ENCODE measurements at places on chromosomes 5 and 9. TPM values are rescaled to one million over a fixed set of nuclear protein-coding genes. Genes with fewer than 3 reads are reported as not detected.

ODF2 gene
- total RNA-seq, result 28.3 TPM

SMIM33 gene
- total RNA-seq, result not detected

DNA sequence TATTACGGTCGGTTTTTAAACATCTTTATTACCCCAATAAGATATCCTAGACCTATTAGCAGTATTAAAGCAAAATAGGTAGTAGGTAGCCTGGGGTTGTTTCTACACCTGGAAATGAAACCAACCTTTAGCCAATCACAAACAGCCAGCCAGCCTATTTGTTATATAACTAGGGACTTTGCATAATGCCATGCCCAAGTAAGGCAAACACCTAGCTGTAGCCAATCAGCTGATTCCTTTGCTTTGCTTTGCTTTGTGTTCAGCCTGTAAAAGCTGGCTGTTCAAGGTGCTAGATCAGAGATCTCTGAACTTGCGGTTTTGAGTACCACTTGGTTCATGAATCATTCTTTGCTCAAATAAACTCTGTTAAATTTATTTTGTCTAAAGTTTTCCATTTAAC lies 46.5 kb upstream of the SETD9 start:
- peaks cover 57% of the 10 kb centered on the region for H3K36me3 ChIP-seq
- peaks cover 9% of the 10 kb centered on the region for H3K4me1 ChIP-seq
- DNase-seq, result no peak
- H3K27me3 ChIP-seq, result no peaks in the 10 kb centered on the region
- H3K4me3 ChIP-seq, result no peak overlapping the region
- H3K27ac ChIP-seq, result no peak overlapping the region

GRCh38 chr5:138408023-138408422 lies 30.8 kb upstream of the REEP2 start:
- no peak overlapping the region for H3K27ac ChIP-seq
- H3K36me3 ChIP-seq, result peaks cover 4% of the 10 kb centered on the region
- H3K4me3 ChIP-seq, result no peak overlapping the region
- H3K27me3 ChIP-seq, result no peaks in the 10 kb centered on the region
- no peak for DNase-seq
- H3K4me1 ChIP-seq, result no peaks in the 10 kb centered on the region

DNA sequence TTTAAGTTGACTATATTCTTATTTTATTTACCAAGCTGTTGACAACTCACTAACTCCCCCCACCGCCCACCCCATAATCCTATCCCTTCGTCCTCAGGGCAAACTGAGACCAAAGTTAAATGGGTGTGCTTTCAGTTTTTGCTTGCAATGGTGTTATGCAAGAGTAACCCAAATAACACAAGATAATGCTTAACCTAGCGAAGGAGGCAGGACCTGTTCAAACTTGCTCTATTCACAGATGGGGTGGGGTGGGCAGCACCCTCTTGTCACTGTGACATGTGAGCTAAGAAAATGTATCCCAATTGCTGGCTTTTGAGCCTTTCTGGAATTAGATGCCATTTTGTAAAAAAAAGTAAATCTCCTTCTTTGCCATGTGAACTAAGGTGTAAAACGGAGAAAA lies 40.4 kb downstream of the GLIS3 start:
- no peak overlapping the region for H3K27ac ChIP-seq
- DNase-seq, result no peak
- H3K27me3 ChIP-seq, result no peaks in the 10 kb centered on the region
- H3K36me3 ChIP-seq, result no peaks in the 10 kb centered on the region

- H3K36me3 ChIP-seq, result peaks cover 1% of the 10 kb centered on the region
- no peak for DNase-seq
- no peaks in the 10 kb centered on the region for H3K4me1 ChIP-seq
- no peak overlapping the region for H3K27ac ChIP-seq
Observed at GRCh38 chr5:134545070-134545868, 19.8 kb downstream of the JADE2 start.

DNA sequence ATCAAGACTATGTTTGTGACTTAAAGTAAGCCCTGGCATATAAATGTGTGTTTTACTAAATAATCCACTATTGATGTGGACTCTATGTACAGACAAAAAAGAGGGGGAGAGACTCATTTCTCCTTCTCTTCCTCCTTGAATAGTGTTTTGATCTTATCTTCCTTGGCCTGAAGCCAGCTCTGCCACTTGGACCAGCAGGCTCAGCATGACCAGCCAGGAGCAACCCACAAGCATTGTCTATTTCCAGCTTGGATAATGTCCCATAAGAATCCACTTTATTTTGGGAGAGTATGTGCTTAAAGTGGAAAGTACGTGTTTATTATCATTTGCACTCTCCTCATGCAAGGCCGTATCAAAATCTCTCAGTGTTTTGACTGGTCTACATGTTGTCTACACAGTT lies 23.8 kb upstream of the SLC46A2 start:
- DNase-seq, result no peak
- no peak overlapping the region for H3K27ac ChIP-seq
- H3K36me3 ChIP-seq, result no peaks in the 10 kb centered on the region
- no peaks in the 10 kb centered on the region for H3K27me3 ChIP-seq

DNA sequence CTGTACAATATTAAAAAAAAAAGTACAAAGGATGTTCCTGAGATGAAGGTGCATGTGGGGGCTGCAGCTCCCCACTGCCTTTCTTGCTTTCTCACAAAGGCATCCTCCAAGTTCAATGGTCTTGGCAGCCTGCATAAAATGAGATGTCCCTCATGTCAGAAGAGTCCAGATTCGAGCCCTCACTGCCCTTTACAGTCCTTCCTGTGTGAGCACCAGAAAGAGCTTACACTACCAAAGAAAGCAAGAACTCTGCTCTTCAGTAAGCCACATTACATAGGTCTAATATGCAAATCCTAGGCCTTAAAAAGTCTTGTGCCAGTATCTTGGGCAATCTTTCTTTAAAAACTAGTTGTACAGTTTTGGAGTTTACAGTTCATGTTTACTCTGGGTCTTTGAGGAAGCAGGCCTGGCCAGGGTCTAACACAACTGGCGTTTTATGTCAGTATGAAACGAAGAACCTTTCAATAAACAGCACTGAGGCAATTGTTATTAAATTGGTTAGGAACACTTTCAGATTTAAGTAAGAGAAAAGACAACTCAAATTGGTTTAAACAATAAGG lies 36.0 kb downstream of the CSF2 start:
- peaks cover 7% of the 10 kb centered on the region for H3K4me1 ChIP-seq
- DNase-seq, result no peak
- H3K27me3 ChIP-seq, result no peaks in the 10 kb centered on the region
- H3K27ac ChIP-seq, result no peak overlapping the region

DNA sequence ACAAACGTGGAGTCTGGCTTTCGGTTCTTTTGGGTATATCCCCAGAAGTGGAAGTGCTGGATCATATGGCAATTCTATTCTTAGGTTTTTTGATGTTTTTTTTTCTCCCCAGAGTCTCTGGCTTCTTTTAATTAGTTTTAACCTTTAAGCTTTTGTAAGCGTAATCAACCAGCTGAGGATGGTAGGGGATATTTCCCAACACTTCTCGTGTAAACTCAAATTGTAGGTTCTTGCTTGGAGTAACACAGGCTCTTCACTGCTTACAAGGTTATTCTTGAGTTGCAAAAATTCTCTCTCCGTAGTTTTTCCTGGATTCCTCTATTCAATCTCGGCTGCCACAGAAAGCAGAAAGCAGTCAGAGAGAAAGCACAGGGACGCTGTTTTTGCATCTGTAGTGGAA lies 11.9 kb downstream of the LAMC3 start:
- DNase-seq, result no peak
- peaks cover 3% of the 10 kb centered on the region for H3K27me3 ChIP-seq
- H3K36me3 ChIP-seq, result no peaks in the 10 kb centered on the region
- no peak overlapping the region for H3K27ac ChIP-seq
- H3K4me1 ChIP-seq, result no peaks in the 10 kb centered on the region

GRCh38 chr5:115179030-115179393 lies 9.3 kb upstream of the TRIM36 start:
- no peak for DNase-seq
- peaks cover 5% of the 10 kb centered on the region for H3K4me1 ChIP-seq
- H3K27ac ChIP-seq, result no peak overlapping the region

DNA sequence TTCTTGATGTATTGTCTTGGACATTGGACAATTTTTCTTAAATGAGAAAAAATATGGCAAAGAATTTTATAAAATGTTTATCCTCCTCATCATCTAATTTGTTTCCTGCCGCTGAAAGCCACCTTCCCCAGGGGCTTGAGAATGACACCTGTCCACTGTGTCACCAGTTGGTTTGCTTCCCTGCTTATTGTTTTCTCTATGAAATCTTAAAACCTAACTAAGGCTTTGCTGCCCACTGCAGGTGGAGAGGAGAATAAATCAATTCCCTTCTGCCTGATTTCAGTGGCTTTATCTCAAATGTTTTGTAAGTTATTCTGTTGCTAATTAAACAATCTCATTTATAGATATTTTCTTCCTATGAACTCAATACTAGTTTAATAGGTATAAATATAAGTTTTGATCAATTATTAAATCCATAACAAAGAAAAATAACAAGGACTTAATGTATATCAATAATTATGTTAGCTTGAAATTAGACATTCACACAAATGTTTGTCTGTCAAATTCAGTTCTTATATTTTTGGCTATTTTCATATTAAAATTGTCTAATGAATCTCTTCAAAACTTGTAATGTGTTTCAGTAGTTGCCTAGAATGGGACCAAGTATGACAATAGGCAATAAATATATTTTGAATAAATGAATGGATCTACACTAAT lies 822.5 kb downstream of the PTPRD start:
- no peaks in the 10 kb centered on the region for H3K36me3 ChIP-seq
- H3K4me3 ChIP-seq, result no peak overlapping the region
- no peak overlapping the region for H3K27ac ChIP-seq
- H3K27me3 ChIP-seq, result no peaks in the 10 kb centered on the region

DNA sequence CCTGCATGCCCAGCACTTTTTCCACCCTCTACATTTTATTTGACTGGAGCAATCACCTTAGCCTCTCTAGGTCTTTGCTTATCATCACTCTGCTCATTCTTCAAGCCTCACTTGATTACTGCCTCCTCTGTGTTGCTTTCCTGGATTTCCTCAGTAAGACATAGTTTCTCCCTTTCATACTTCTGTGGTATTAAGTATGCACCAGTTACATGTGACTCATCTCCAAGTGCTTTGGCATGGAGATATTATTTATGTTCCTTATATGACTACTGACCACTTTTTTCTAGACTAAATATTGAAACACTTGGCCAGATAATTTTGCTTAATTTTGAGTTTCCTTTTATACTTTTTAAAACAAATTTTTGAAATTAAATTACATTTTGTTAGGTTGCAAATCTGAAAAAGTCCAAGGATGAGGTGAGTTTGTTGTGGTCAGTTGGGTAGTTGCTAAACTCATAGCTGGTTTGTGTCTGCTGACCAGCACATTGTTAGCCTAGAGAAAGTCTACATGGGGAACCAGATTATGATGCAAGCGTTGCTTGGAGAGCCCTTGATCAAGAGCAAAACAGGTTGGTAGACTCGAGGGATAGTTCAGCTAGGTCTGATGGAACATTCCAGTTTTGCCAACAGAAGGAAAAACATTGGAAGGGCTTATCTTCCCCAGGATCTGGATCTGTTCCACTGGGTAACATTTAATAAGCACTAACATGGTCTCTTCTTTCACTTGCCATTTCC lies 140.2 kb downstream of the TMC1 start:
- no peaks in the 10 kb centered on the region for H3K4me1 ChIP-seq
- H3K27ac ChIP-seq, result no peak overlapping the region
- no peak for DNase-seq
- H3K36me3 ChIP-seq, result no peaks in the 10 kb centered on the region

DNA sequence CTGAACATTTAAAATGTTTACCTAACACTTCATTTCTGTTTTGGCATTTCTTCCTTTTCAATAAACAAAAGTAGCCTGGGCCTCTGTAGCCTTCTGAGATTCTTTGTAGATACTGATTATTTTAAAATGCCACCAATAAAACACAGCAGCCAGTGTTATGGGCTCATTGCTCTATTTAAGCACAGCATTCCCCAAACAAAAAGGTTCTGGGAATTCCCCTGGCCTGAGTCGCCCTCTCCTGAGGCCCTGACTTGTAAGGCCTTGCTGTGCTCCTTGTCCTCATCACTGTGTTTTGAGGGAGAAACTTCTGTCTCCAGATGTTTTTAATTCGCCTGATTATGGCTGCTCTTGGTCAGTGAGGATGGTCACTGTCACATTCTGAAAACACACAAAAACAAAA lies 33.0 kb upstream of the CTXN3 start:
- no peaks in the 10 kb centered on the region for H3K27me3 ChIP-seq
- DNase-seq, result no peak
- H3K27ac ChIP-seq, result no peak overlapping the region
- no peaks in the 10 kb centered on the region for H3K36me3 ChIP-seq
- H3K4me3 ChIP-seq, result no peak overlapping the region

DNA sequence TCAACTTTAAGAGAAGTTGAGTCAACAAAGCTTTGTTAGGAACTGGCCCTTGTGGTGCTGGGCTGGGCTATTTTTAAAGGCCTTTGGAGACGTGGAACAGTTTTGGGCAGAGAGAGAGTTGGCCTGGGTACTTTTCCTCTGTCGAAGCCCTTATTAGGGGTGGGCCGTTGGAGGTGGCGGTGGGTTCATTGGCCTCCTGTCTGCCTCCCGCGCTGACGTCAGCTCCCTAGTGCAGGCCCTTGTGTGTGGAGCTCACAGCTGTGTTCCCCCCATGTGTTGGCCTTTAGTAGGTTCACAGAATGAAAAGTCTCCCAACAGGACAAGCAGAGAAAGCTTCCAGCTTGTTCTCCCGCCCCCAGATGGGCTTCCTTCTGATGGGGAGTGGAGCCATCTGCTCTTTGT lies 2.7 kb downstream of the NCS1 start:
- no peak for DNase-seq
- peaks cover 5% of the 10 kb centered on the region for H3K27me3 ChIP-seq
- H3K4me1 ChIP-seq, result peaks cover 16% of the 10 kb centered on the region
- no peaks in the 10 kb centered on the region for H3K36me3 ChIP-seq
- H3K4me3 ChIP-seq, result no peak overlapping the region

Data from HepG2 (cell line).